ENCODE measurements at places on chromosomes 11 and 22.
A peak's percentile ranks its signal among the peaks of the same experiment; 100 is the strongest.

DNA sequence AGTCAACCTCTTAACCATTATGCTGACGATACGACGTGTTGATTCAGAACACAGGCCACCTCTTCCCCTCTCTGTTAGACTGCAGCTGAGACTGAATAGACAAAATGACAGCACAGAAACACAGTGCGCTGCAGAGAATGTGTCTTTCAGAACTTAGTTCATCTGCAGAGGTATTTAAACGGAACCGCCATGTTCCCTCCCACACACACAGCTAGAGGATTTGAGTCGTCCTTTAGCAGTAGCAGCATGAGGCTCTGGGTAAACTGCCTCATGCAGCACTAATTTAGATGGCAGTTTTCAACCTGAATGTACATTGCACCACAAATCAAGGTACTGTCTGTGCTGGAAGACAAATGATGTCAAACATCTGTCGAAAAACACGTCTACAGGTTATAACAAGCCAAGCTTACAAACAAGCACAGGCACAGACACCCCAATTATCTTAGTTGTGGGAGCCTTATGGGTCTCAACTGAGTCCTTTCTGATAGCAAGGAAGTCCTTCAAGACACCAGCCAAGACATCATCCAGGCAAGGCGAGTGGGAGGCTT lies 76.6 kb upstream of the LRRC4C start:
- DNase-seq: no peak

DNA sequence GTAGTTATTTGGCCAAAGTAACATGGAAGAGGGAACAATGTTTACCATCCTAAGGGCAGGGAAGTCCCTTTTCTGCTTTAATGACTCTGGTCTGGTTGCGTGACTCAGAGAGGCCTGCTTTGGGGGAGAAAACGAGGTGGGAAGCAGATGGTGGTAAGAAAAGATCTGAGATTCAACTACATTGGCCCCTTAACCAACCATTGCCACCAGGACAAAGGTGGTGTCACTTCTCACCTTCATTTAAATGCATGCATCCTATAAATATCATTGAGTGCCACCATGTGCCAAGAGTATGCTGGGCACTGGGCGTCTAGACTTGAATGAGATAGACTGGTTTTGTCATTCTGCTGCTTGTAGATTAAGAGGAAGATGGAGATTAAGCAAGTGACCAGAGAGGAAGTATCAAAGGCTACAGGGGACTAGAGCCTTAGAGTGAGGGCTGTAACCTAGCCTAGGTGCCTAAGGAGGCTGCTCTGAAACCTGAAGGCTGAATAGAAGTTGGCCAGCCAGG lies 3.6 kb upstream of the SORL1 start:
- no peak for DNase-seq

GRCh38 chr22:48340191-48340590 lies 1487.5 kb downstream of the BRD1 start:
- no peak for DNase-seq

DNA sequence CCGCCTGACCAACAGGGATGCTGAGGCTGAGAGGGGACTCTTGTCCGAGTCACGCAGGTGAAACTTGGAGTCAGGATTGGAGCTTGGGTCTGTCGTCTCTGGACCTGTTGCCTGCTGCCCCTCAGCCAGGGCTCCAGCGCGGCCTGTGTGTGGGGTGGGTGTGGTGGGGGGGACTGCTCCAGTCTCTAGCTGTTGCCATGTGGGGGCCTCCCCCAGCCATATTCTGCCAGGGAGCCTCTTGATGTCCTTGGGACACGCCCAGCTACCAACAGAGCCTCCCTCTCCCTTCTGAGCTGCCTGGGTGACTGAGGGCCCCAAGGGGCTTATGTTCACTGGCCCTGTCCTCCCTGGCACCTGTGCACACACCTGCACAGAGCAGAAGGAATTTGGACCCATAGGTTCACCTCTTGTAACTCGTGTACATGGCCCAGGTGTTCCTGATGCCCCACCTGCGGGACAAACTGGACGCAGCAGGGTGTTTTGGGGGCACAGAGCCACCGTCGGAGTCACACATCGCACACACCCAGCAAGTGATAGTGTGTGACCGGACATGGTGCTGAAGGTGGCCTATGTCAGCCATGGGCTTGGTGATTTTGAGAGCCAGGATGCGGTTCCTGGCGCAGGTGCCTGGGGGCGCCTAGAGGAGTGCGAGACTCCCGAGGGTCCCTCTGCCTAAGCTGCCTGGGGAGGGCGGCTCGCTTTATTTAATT lies 252.3 kb downstream of the TBC1D22A start:
- DNase-seq: no peak

DNA sequence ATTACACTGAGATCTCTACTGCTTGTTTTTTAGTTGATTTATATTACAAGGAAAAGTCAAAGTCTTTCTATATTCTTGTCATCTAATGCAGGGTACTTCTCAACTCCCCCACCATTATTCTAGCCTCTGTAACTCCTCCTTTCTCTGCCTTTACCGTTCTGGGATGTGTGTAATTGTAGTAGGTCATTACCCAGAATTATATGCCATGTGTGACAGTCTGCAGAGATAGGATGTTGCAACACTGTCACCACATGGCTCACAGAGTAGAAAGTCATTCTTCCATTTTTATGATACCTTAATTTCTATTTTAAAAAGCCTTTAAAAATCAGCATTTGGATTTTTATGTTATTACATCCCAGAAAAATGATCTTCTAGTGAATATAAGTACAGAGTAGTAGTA lies 32.7 kb downstream of the ZNF143 start:
- no peak for DNase-seq

GRCh38 chr11:127648583-127648982 lies 648.0 kb upstream of the KIRREL3 start:
- DNase-seq: no peak

- peak; percentile 83 for DNase-seq
These were observed 942 bp upstream of the RPS6KA4 start for GRCh38 chr11:64357904-64358535.

DNA sequence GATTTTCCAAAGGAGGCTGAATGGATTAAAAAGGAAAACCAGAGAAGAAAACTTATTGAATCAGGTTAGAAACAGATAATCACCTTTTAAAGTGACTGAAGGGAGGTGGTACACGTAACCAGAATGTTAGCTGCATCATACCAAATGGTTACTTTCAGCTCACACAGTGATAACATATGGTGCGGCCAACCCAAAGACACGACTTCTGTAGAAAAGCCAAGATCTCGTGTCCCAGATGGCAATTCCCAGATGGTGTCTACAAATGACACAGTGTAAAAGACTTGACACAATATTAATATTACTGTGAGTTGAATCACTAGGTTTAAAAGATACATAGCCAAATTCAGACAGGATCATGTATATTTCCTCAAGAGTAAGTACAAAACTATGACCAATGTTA lies 5.2 kb downstream of the PPP2R1B start:
- DNase-seq: no peak

GRCh38 chr11:45983471-45983845 lies 61.0 kb downstream of the LARGE2 start:
- DNase-seq: peak; percentile 7

DNA sequence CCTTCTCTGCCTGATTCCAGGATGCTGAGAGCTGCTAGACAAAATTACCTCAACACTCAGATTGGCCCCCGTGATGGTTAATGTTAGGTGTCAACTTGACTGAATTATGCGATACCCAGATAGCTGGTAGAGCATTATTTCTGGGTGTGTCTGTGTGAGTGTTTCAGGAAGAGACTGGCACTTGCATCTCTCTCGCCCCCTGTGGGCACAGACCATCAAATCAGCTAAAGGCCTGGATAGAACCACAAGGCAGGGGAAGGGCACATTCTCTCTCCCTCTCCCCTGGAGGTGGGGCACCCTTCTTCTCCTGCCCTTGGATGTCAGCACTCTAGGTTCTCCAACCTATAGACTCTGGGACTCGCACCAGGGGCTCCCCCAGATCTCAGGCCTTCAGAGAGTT lies 79.7 kb downstream of the KIRREL3 start:
- DNase-seq: no peak

- no peak for DNase-seq
These were observed 437.5 kb downstream of the TBC1D22A start for GRCh38 chr22:47199979-47200272.

- no peak for DNase-seq
These were observed 66.0 kb downstream of the KCNQ1 start for GRCh38 chr11:2510626-2511402.

- DNase-seq: no peak
These were observed 84.4 kb downstream of the CD44 start for GRCh38 chr11:35223371-35223796.

- DNase-seq: no peak
These were observed 640 bp downstream of the PPP1CA start for GRCh38 chr11:67400942-67401494.
